ENCODE measurements at places on chromosomes 12 and 14.
A peak's percentile ranks its signal among the peaks of the same experiment; 100 is the strongest.

DNA sequence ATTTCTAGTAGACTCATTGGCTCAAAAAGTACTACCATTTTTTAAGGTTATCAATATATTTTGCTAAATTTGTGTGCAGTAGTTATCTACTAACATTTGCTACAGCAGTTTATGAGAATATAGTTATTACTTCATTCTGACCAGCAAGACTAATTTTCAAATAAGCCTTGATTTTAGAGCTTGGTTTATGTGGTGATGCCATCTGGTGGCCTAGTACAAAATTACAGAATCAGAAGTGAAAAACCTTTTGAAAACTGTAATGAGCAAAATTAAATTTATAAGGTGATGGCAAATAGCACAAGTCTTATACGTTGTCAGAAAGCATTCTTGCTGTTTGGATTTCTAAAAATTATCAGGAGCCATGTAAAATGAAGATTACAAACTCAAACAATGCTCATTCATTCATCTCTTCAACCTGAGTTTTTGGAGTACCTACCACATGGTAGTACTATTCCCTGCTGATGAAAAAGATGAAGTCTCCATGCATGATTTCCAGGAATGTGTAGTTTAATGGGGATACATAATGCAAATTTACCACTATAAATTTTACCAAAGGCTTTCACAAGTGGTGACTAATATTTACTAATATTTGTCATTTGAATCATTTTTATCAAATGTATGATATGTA is 51.0 kb downstream of the MAGOHB start:
- DNase-seq = peak; percentile 48

DNA sequence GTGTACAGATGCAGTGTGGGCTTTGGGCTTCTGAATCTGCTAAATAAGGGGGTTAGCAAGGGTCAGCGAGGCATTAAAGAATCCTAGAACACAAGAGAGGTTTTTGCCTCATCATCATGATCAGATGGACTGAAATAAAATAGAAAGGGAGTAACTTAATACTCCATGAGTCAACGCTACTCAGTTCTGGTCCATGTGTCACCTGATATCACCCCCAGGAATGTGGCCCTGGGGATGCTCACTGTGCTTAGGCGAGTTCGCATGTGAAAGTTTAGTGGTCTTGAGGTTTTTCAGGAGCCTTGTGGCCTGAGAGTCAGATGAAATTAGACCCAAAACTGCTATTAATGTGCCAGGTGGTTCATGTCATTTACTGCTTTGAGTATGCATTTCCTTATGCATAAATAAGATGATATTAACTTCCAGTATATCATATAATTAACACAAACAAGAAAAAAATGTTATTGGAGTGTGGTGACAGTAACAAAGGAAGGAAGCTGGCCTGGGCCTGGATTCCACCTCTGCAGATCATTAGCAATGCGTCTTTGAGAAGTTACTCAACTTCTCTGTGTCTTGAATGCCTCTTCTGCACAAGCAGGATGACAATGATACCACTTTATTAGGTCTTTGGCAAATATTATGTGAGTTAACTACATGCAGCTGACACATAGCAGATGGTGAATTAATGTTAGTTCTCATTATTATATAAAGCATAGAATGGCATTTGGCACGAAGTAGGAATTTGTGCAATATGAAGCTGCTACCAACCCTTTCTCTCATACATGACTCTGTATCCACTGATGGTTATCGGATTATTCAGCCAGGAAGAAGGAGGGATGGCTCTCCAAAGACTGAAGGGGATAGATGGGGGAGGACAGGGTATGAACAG is 1272.6 kb downstream of the AACS start:
- DNase-seq = no peak

GRCh38 chr12:13179211-13180074 is 17.1 kb upstream of the EMP1 start:
- DNase-seq = no peak

DNA sequence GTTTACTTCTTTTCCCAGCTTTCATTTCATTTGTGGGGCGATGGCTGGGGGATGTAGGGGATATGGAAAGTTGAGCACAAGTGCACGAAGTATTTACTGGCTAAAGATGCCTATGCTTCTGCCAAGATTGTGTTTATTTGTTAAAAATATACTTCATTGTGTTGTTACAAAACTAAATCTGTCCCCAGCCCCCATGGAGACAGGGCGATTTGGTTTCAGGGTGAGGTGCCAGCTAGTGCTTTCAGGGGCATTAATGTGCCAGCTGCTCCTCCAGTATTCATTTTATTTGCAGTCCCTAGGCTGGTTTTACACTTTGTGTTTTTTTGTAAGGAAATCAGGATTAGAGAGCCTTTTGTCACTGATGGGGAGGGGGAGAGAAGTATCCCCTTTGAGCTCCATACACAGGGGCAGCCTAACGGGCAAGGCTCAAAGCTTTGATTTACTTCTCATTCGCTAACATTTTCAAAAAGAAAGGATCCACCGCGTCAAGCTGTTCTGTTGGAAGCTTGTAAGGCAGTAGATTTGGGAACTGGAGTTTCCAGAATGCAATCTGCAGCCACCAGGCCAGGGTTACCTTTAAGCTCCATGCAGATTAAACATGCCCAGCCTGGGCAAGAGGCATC is 198.7 kb upstream of the PLEKHG7 start:
- no peak for DNase-seq

DNA sequence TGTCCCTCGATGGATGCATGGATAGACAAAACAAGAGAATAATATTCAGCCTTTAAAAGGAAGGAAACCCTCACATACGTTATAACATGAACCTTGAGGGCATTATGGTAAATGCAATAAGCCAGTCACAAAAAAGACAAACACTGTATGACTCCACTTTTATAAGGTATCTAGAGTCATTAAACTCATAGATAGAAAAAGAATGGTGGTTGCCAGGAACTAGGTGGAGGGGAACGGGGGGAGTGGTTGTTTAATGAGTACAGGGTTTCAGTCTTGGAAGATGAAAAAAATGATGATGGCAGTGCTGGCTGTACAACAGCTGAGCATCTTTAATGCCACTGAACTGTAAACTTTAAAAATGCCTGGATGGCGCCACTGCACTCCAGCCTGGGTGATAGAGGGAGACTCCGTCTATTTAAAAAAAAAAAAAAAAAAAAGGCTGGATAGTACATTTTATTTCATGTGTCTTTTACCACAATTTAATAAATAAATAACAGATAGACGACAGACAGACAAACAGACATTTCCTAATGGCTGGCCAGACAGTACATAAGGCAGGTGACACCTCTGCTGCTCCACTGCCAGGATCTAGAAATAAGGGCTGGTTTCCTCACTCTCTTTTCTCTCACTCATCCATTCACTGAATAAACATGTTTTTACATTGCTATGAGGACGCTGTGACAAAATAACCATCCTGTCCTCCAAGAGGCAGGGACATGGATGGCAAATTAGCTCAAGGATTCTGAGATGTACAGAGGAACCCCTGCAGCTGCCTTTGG is 118.8 kb downstream of the FOXN3 start:
- no peak for DNase-seq

DNA sequence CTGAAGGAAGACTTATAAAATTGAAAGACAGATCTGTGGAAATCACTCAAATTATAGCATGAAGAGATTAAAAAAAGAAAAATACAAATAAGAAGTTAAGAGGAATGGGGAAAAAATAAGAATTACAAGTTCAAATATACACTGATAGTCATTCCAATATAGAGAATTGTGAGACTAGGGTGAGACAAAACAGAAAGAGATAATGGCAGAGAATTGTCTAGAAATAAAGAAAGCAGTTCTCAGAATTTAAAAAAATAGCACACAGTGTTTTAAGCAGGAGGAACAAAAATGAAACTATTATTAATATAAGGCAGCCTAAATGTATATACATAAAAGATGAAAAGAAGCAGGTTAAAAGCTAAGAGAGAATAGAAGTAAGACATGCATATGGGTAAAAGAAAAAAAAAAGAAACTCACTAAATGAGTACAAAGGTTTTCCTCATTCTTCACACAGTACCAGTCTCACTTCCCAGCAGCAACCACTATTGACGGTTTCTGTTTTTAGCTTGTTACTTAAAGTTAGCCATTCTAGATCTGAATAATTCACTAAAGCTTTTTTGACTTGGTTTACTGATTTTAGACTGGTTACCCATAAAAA is 31.1 kb downstream of the SLC38A4 start:
- DNase-seq = no peak

DNA sequence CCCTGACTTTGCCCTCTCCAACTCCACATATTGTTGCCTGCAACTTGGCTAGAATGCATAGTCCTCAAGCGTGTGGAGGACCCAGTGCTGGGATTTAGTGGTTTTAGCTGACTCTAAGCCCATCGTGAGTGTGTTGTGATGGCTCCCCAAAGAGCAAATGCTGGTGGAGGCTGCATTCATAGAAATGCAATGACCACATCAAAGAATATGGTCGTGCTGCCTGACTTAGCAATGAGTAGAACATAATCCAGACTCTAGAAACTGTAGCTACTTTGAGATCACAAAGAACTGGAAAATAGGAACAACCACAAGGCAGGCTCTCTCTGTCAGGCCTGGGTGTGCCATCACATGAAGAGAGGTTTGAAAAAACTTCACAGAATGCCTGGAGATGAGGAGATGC is 1.3 kb downstream of the DYRK4 start:
- DNase-seq = no peak

DNA sequence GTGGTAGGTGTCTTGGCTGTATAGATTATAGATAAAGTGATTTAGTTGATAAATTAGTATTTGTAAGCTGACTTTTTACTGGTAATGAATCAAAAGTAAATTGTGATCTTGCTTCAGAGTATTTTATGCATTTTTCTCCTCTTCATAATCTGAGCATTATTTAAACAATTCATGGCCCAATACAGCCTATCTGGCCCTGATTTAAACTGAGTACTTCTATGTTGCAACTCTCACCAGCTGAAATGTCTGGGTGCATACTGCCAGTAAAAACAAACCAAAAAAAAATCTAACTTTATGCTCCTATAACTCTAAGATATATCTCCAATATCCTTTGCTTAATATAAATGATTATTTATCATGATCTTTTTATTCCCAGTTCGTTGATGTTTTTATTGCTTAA is 86.6 kb downstream of the MIA2 start:
- no peak for DNase-seq

GRCh38 chr12:55728186-55728938 is 447 bp downstream of the CD63 start:
- no peak for DNase-seq

DNA sequence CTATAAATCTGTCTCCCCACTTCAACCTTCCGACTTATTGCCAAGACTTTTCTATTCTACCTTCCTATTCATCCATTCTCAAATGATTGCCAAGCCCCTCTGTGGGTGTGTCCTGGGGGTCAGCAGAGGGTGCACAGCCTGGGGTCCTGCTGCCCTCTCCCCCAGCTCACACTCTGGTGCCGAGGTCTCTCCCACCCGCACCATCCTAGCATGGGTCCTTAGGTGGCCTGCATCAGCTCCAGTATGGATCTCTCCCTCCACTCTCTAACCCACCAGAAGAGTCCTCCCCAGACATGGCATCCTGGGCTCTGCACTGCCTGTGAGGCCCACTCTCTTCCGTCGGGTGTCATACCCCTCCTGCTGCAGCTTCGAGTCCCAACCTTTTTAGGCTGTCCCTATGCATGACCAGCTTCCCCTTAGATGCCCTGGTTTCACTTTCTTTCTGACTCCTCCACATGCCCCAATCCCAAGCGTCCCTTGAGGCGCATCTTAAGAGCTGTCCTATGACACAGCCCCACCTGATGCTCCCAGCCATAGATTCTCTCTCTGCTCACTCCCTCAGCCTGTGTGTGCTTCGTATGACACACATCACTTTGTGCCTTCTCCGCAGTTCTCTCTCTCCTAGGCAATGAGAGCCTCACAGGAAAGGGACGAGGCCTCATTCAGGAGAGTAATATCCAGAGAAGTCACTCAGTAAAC is 43.9 kb downstream of the GIT2 start:
- no peak for DNase-seq

GRCh38 chr12:5102261-5102789 is 58.6 kb downstream of the KCNA5 start:
- no peak for DNase-seq

GRCh38 chr14:89347885-89348284 is 69.1 kb downstream of the FOXN3 start:
- no peak for DNase-seq

GRCh38 chr12:65984227-65984479 is 146.4 kb downstream of the LLPH start:
- DNase-seq = no peak

DNA sequence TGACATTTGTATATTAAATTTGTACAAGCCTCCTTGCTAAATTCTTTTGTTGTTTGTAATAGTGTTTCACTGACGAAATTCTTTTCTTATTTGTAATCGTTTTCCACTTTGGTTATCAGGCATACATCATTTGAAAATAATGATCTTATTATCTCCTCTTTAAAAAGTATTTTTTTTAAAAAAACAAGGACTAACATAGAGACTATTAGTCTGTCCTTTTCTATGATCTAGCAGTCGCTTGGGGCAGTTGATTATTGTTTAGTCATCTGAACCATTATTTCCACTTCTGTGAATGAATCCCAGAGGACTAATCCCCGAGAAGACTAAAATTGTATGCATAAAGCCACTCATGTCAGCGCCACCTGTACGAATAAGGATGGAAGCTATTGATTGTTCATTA is 11.5 kb downstream of the ADGRD1 start:
- DNase-seq = no peak

DNA sequence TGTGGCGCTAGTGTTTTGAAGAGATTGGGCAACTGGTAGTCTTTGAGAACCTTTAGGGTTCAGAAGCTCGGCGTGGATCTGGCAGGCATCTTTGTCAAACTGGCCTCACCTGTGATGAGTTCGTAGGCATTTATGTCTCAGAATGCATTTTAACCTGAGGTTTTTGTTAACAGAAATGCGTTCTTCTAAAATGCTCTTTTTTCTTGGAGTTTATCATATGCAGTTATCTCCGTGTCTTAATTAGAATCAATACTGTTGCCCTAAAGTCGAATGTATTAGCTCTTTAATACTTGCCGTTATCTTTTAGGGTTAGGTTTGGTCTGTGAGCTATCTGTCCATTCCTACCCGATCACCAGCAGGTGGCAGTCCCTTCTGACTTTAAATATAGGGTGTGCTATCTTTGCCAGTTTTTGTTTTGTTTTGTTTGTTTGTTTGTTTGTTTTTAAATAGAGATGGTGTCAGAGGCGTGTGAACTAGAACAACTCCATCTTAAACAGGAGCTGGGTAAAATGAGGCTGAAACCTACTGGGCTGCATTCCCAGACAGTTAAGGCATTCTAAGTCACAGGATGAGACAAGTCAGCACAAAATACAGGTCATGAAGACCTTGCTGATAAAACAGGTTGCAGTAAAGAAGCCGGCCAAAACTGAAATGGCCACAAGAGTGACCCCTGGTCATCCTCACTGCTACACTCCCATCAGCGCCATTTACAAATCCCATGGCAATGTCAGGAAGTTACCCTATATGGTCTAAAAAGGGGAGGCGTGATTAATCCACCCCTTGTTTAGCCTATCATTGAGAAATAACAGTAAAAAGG is 1.4 kb downstream of the ATF1 start:
- no peak for DNase-seq

DNA sequence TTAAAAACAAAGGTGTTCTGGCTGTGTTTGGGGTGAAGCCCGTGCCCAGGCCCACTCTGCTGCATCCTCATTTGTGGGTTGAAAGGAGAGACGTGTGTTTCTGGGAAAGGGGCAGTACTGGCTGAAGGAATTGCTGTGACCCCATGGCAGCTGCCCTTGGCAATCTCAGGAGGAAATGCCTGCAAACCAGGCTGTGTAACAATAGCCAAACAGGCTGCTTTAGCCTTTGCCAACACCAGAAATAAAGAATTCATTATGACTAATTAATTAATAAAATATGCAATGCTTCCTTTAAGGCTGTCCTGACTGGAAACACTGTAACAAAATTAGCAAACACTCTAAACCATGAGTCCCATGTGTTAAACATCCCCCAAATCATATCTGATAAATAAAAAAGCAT is 53.0 kb upstream of the KRR1 start:
- no peak for DNase-seq

Measured in HCT116 (cell line).